ENCODE measurements at places on chromosomes 5 and 9.

DNA sequence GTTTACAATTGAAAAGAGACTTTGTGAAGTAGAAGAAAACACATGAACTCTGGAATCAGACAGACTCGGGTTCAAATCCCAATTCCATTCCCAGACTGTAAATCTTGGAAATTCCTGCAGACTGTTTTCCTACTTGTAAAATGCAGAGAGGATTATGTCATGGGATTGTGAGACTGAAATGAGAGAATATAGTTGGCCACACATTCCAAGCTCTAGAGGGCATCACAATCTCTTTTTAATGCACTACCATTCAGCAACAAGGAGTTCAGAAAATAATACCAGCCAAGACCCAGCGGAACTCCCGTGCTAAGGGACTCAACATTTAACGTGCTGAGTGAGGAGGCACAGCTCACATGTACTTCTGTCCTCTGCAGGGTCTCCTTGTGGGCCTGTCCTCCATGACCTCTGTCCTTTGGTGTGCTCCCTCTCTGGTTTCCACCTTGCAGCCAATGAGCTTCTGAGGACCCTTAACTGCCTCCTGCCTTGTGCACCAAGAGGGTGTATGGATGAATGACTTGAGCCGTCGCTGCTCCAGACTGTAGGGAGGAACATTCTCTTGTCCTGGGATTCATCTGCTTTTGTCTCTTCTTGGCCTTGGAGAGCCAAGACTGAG is 263.5 kb downstream of the NTRK2 start:
- no peak for DNase-seq

DNA sequence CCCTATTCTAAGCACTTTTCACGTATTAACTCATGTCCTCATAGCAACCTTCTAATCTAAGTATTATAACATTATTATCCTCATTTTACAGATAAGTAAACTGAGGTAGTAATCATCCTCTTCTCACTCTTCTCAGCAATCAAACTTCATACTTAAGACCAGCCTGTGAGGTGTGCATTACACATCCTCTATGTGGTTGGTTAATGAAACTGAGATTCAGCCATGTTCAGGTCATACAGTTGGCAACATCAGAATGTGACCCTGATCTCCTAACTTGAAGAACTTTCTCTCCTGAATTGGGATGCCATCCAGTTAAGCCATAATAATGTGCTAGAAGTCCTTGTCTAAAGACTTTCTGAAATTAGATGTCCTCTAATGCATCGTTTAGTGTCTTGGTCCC is 275.1 kb upstream of the ANKRD55 start:
- no peak for DNase-seq

- DNase-seq = no peak
Measured at GRCh38 chr9:126347911-126348760, 21.5 kb downstream of the MVB12B start.

- no peak for DNase-seq
Measured at GRCh38 chr5:78264600-78264999, 29.9 kb downstream of the AP3B1 start.

DNA sequence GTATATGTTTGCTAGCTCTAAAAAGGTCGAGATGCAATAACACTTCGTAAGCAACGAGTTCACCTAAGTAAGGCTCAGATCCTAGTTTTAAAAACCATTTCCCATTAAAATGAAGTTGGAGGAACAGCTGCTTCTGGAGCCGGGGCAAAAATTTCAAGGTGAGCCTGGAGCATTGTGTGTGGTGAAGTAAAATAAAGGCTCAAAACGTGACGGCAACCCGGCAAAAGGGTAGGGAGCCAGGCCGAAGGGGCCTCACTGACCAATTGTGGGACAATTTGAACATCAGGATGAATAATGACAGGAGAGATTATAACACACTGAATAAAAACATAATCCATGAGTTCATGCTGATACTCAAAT is 20.1 kb downstream of the BTNL9 start:
- DNase-seq = no peak

DNA sequence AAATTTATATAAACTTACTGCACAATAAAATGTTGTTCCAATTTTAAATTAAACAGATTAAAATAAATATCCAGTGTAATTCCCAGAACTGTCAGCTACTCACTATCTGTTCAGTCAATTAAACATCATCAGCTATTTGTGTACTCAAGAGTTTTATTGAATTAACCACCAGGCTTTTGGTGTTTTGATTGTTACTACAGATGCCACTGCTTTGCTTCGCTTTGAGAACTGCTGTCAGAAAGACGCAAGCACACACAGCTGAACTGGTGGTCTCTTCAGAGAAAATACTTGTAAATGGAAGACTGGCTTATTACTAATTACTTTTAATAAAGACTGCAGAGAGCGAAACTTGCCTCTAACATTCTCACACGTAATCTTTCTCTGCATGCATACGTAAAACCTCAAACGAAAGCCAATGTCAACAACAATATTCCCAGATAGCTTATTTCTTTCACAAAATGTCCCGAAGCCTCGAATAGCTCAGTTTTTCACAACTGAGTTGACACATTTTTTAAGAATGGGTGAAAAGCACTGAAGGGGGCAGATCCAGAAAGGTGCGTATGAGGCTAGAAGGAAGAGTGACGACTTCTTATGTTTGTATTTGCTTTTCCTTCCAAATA is 259.6 kb upstream of the RPS23 start:
- DNase-seq = no peak

GRCh38 chr9:85859765-85860164 is 81.2 kb upstream of the NAA35 start:
- DNase-seq = no peak

DNA sequence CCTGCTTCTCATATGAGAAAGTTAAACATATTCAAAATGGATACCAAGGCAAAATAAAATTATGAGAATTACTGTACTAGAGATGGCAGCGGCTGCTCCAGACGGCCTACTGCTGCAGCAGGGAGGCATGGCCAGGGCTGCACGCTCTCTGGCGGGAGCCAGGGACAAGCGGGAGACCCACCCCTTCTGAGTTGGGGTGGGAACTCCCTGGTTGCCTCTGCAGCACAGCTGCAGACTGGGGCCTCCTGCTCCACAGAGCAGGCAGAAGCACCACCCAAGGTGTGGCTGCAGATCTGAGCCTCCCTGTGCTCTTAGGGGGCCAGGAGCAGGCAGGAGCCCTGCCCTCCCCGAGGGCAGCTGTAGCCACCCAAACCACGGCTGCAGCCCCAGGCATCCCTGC is 2.3 kb upstream of the AUH start:
- no peak for DNase-seq

DNA sequence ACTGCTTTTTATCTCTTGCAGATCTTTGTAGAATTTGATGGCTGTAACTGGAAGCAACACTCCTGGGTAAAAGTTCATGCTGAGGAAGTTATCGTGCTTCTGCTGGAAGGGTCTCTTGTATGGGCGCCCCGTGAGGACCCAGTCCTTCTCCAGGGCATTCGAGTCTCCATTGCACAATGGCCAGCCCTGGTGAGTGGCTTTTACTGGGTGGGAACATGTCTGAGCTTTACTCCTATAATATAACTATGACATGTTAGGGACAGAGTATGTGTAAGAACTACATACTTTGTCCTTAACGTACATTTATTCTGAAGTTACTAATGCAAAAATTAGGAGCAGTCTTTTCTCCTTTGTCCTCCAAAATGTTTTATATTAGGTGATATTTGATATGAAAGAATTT is 20.2 kb downstream of the KDM3B start:
- no peak for DNase-seq

DNA sequence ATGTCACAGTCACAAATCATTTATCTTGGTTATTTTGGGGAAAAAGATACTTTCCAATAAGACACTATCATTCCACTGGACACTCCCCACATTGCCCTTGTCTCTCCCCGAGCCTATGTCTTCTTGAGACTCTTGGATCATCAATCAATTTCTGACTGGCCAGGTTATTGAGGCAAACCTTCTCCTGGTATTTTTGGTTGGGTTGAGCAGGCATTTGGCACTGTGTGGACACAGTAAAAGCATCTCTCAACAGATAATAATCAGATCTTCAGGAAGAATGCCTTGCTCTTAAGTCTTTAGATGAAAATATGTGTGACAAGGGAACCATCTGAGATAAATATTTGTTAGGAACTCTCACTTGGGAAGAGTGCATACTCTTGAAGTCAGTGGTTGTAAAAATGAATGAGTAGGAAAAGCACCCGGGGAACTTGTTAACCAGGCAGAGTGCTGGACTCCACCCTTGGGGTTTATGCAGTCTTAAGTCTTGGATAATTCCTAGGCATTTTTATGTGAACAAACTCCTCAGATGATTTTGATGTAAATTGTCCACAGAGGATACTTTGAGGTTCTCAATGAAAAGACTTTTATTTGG is 223.8 kb upstream of the CLINT1 start:
- no peak for DNase-seq

- no peak for DNase-seq
Measured at GRCh38 chr5:177309351-177310191, 2.1 kb downstream of the MXD3 start.

GRCh38 chr9:106619211-106619610 is 243.8 kb upstream of the ZNF462 start:
- DNase-seq = peak; percentile 80

DNA sequence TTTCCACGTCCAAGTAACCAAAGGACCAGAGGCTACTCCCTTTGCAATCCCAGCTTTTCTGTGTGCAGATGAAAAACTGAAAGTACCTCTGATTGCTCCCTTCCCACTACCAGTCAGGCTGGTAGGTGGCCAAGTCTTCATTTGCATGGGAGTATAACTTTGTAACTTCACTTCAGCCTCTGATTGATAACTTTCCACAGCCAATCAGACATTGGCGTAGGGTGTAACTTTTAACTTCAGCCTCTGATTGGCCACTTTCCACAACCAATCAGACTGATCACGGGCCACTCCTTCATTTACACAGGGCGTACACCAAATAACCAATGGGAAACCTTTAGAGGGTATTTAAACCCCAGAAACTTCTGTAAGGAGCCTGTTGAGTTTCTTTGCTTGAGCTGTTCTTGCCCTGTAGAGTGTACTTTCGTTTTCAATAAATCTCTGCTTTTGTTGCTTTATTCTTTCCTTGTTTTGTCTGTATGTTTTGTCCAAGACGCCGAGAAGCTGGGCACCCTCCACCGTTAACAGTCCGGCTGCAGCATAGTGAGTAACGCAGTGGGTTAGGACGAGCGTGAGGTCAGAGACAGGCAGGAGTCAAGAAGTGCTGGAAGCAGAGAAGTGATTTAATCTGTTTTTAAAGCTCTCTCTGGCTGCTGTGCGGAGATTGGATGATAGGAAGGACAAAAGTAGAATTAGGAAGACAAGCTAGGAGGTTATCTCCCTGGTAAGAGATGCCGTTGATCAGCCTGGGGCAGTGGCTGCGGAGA is 3.5 kb upstream of the EXOSC2 start:
- DNase-seq = peak; percentile 75

GRCh38 chr5:40226906-40227305 is 452.8 kb upstream of the PTGER4 start:
- no peak for DNase-seq

DNA sequence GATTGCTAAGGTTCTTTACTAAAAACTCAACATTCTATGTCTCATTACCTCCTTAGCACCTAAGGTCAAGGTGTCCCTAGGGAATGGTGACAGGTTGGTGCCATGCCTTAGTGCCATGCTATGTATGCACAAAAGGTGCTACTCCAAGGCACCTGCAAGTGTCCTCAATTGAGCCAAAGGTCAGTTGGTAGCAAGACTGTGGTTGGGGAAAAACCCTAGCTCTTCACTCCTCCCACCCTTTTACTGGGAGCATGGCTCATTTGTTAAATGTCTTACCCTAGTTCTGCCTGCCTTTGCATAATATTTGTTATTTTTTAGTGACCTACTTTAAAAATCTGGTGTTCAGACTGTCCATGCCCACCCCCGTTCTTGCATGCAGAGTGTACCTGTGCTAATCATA is 17.0 kb downstream of the ACO1 start:
- DNase-seq = no peak
